ENCODE measurements at places on chromosomes 5 and 9. TPM values are rescaled to one million over a fixed set of nuclear protein-coding genes. Genes with fewer than 3 reads are reported as not detected.

The DBH gene
- polyA plus RNA-seq = 0.54 TPM

DNA sequence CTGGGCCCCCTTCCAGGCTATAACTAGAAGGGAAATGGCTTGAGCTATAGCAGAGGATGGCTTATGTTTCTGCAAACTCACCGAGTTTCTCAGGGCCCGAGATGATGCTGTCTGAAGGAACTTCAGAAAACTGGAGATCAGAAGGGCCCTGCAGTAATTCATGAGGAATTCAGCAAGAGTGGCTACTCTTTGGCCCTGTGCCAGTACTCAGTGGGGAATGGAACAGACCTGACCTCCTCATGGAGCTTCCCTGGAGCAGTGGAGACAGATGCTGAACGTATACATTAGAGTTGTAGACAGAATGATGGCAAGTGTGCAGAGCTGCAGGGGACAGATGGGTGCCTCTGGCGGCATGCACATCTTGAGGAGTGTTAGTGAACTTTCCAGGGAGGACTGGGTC lies 17.3 kb upstream of the SMIM32 start:
- DNase-seq = no peak

GRCh38 chr9:116212986-116213692 lies 59.5 kb downstream of the PAPPA start:
- no peak for DNase-seq

DNA sequence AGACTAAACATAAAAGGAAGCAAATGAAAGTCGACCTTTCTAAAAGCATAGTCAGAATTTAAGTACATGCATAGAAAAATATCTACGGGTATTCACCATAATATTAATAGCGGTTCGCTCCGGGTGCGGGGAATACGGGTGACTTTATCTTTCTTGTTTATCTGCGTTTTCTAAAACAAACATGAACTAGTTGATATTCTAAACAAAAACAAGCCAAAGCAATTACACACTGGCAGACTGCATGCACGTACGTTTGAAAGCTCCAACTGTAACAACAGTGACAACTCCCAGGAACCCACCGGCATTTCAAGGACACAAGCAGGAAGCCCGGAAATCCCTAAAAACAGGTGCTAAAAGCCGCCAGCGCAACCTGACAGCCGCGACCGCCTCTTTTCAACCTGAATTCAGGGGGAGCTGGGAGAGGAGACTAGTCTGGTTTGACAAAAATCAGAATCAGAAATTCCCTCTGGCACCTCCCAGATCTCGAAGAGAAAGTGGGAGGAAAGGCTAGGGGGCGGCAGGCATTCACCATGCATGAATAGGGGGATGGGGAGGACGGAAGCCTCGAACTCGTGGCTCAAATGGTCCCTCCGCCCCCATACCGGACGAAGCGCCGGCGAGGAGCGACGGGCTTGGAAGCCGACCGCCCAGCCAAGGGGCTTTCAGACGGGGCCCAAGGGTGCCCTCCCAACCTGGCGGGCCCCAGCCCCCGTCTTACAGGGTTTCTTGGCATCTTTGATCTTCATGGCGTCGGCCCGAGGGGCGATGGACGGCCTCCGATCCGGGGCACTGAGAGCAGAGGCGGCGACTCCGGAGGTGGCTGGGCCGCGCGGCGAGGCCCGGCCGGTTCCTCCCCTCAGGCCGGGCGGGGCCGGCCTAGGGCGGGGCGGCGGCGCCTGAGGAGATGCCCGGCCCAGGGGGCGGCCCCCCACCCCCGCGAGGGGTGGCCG lies at the start of gene PANK3:
PANK3 (minus strand) TSS at position 831 of the 950 bp plus-strand sequence; CDS start at position 746, 85 bp downstream.
- DNase-seq = peak; percentile 88

DNA sequence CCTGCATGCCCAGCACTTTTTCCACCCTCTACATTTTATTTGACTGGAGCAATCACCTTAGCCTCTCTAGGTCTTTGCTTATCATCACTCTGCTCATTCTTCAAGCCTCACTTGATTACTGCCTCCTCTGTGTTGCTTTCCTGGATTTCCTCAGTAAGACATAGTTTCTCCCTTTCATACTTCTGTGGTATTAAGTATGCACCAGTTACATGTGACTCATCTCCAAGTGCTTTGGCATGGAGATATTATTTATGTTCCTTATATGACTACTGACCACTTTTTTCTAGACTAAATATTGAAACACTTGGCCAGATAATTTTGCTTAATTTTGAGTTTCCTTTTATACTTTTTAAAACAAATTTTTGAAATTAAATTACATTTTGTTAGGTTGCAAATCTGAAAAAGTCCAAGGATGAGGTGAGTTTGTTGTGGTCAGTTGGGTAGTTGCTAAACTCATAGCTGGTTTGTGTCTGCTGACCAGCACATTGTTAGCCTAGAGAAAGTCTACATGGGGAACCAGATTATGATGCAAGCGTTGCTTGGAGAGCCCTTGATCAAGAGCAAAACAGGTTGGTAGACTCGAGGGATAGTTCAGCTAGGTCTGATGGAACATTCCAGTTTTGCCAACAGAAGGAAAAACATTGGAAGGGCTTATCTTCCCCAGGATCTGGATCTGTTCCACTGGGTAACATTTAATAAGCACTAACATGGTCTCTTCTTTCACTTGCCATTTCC lies 140.2 kb downstream of the TMC1 start:
- no peak for DNase-seq

DNA sequence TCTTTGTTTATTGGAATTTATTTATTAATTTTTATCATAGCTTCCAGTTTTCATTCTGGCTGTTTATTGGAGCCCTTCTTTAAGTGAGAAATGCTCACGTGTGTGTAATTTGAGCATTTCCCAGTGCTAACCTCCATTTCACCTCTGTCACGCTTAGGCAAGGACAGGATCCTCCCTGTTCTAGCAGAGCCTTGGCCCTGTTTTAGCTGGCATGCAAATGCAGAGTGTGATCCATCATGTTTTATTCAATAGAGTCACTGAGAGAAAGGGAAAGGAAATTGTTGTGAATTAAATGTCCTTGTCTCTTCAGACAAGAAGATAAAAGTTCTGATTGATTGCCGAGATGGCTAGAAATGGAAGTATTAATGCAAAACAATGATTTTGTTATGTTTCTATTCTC lies 137.3 kb upstream of the ACO1 start:
- DNase-seq = no peak

GRCh38 chr5:148823871-148824270 lies 2.5 kb upstream of the ADRB2 start:
- DNase-seq = no peak

DNA sequence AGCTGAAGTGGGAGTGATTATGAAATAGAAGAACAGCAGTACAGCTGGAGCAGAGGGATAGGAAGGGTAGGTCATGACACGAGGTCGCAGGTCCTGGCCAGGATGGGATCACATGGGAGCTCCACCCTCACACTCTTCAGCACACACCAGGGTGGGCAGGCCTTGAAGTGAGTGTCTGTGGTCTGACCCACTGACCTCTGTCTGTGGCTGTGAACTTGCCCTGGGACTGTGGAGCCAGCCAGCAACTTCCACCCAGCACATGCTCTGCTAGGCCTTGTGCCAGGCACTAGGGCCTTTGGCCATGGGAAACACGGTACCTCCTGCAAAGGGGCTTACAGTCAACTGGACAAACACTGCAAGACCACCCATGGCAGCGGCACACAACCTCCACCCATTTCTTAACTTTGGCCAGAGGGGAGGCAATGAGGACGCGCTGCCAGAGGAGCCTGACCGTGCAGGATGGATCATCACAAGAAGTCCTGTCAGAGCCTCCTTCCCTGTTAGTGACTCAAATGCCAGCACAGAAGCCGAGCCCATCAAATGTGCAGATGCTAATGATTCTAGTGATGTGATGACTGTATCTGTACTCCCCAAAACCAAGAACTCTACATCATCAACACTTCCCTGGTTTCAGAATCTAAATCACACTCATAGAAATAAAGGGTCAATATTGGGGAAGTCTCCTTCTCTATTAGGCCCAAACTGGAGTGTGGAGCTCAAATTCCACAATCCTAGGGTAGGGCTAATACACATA lies 113.6 kb downstream of the DPYSL3 start:
- DNase-seq = no peak

Data from hindlimb muscle (tissue), 1 donor.